ENCODE measurements at places on chromosomes 6 and 20.
A peak's percentile ranks its signal among the peaks of the same experiment; 100 is the strongest.

GRCh38 chr20:6662309-6662708 is 105.2 kb upstream of the BMP2 start:
- no peak for DNase-seq

DNA sequence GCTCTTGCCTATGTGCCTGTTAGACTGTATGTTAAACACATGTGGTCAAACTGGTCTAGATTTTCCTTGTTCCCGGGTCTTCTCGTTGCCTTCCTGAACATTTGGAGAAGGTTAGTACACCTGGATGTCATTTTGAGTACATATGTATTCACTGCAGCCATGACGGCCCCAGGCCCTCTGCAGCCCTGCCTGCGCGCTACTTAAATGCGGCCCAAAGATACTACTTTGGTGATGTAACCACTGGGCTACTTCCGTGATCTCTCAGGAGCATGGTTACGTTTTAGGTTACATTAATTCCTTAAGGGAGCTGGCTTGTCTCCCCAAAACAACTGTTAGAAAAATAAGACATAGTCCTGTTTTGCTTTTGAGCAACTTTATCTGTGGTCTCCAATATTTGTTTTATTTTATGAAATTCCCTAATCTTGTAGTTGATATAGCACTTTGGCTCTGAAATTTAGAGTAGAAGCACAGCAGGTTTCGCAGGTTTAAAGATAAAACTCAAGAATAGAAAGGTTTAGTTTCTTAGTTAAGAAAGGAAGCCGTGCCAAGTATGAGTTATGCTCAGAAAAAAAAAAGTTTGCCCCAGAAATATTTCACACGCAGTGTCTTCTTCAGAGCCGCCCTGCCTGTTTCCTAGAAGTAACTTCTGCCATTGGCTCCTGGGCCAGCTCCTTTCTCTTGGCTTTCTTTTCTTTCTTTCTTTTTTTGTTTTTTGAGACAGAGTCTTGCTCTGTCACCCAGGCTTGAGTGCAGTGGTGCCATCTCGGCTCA is 38.1 kb downstream of the TIAM2 start:
- DNase-seq = no peak

GRCh38 chr6:98469141-98469540 is 365.2 kb upstream of the POU3F2 start:
- no peak for DNase-seq

DNA sequence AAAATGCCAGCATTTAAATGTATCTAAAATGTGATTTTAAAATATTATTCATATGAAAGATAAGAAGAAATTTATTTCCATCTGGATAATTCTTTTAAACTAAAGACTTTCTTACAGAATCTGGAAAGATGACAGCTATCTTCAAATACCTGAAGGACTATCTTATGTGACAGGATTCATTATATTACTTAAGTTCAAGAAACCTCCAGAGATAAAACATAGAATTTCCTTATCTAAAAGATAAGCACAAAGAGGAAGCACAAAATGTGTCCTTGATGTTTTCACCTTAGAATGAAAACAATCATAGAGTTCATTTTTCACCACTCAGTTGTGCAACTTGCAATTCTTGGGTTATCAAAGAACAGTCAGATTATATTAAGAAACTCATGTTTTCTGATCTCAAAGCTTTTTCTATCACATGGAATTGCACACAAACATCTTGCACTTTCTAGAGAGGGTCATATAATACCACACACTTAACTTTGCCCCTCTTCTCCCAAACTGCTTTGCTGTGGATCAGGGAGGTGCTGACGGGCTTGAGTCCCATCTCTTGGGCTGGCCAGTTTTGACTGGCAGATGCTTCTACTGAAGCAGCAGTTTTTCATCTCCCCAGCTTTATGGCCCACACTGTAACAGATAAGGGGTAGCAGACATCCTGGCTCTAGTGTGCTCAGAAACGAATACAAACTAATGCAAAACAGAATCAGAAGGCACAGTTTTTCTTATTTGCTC is 467.4 kb downstream of the CDC5L start:
- no peak for DNase-seq

GRCh38 chr6:80094017-80094416 is 12.5 kb upstream of the BCKDHB start:
- no peak for DNase-seq

DNA sequence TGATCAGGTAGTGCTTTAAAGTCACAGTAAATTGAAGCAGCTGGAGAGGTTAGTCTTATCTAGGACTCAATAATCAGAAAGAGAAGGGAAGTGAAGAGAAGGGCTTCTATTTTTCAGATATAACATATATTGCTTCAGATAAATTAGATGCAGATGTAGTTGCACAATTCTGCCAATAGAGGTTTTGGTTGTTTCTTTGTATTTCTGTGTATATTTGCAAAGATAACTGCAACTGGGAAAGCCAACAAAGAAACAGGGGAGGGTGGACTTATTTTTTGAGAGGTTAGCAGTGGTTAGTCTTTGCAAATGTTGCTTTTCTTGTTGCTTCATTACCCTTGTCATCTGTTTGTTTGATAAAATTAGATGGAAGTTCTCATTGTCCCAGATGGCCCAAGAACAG is 106.6 kb downstream of the ADGRG6 start:
- no peak for DNase-seq

- DNase-seq = no peak
Observed at GRCh38 chr6:156808287-156808686, 31.1 kb downstream of the ARID1B start.

GRCh38 chr6:79737172-79737571 is 106.0 kb downstream of the SH3BGRL2 start:
- DNase-seq = no peak

- peak; percentile 10 for DNase-seq
Observed at GRCh38 chr20:61886721-61887595, 178.7 kb downstream of the TAF4 start.

DNA sequence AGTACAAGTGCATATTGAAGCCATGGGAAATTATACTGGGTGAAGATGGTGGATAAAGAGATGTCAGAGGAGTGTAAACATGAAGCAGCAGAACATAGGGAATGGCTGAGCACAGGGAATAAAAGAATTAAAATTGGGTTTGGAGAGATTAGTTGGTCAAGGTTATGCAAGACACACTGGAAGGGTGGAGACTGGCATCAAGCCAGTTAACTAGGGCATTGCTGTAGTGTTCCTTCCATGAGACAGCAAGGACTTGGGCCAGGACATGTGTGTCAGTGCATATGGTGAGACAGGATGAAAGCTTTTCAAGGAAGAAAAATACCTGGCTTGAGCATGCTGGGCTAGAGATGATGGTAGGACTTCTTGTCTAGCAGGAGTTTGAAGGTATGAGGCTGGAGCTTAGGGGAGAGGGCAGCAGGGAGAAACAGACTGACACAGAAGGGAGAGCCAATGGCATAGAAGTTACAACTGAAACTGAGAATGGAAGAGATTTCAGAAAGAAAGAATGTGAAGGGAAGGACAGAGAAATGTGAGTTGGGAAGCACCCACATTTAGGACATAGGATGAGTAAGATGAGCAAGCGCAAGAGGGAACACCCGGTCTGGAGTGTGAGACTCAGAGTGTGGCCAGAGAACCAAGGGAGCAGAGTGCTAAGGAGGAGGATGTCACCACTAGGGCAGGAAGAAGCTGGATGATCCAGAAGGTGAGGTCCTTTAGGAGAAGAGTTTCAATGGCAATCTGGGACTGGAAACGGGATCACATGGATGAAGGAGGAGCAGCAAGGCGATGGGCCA is 14.5 kb upstream of the TMEM170B start:
- DNase-seq = no peak

- DNase-seq = no peak
Observed at GRCh38 chr20:2305029-2305428, 9.2 kb downstream of the TGM3 start.

- DNase-seq = peak; percentile 79
Observed at GRCh38 chr6:113774127-113774825, 82.9 kb upstream of the MARCKS start.

GRCh38 chr6:51928320-51928719 is 159.1 kb downstream of the PKHD1 start:
- DNase-seq = no peak

- DNase-seq = no peak
Observed at GRCh38 chr6:79225717-79226599, 8.5 kb downstream of the HMGN3 start.

GRCh38 chr6:138774370-138774769 is 801 bp downstream of the CCDC28A start:
- no peak for DNase-seq

GRCh38 chr6:44966449-44967092 is 361.6 kb upstream of the RUNX2 start:
- DNase-seq = peak; percentile 51

GRCh38 chr20:62299666-62300236 is 3.0 kb upstream of the ADRM1 start:
- DNase-seq = no peak

DNA sequence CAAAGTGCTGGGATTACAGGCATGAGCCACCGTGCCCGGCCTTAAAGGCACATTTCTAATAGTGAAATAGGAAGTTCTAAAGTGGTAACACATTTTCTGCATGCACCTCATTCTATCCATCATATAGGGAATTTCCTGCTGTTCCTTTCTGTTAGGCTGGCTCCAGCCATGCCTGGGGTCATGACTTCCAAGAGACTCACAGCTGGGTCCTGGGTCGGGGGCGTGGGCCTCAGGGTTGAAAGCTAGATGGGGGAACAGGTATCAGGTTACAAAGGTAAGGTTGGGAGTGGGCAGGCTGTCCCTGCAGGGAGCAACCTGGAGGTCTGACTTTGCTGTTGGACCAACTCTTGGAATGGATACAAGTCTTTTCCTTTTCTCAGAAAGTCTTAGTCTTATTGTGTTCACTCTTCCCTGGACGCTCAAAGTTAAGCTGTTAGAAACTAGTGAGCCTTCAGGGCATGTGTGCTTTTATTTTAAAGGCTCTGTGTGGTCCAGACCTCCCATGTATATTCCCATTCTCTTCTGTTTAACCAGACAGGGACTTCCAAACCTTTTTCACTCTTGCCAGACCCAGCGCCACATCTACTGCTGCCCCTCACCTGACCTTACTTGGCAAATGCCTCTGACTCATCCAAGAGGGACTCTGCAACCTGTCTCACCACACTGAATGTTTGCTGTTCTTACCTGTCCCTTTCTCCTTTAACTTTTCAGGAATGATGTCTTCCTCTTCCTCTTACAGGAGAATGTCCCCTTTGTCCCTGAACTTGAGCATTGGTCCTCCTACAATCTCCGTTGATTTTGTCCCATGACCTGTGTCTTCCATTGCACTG is 64.4 kb downstream of the TMEM170B start:
- DNase-seq = no peak

DNA sequence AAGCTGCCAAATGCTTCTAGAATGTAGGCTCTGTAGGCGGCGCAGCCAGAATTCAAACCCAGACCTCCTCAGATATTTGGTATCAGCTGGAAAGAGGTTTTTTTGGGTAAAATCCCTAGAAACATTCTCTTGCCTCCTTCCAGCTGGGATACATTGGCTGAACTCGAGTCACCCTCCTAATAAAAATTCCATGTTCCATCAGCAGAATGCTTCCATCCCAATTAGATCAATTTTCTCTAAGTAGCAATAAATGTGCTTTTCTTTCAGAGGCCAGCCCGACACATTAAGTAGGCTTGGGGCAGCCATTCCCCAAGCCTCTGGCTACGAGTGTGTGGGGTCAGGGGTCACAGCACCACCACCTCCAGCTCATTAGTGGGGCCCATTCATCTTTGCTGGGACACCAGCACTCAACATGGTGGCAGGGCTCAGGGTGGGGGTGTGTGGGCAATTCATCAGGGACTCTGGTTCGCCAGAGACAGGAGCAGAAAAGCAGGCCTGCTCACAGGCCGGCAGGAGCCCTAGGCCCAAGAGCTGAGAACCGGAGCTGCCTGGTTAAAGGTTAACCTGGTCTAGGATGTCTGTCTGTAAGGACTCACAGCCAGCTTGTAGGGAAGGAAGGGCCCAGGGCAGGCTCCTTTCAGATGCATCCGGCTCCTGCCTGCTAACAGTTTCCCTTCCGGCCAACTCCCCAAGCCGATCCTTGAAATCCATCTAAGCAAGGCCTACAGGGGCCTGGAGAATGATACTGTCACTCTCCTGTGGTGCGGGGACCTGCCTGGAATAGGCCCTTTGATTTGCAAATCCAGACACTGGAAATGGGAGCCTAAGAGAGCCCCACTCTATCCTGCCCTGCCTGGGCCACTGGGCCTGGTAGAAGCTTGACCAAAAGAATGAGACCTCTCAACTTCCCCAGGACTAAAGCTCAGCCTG is 159.1 kb upstream of the TOP1 start:
- no peak for DNase-seq

- DNase-seq = no peak
Observed at GRCh38 chr20:64192406-64192805, 28.2 kb downstream of the MYT1 start.

DNA sequence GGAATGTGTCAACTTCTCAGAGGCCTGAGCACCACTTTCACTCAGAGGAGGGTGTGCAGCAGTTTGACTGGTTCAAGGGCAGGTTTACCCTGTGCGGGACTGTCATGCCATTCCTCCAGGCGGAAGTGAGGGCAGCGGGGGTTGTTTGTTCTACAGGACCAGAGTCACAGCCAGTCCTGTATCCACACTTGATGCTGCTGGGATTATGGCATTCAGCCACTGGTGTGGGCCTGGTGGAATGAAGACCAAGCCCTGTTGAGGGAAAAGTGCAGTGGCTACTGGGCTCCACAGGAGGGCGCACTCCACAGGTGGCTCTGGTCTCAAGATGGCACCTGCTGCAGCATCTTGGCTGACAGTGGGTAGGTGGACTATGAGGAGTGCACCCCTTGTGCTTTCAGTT is 14.8 kb downstream of the SEMG2 start:
- no peak for DNase-seq

GRCh38 chr6:142605922-142606485 is 304.2 kb downstream of the ADGRG6 start:
- peak; percentile 4 for DNase-seq

DNA sequence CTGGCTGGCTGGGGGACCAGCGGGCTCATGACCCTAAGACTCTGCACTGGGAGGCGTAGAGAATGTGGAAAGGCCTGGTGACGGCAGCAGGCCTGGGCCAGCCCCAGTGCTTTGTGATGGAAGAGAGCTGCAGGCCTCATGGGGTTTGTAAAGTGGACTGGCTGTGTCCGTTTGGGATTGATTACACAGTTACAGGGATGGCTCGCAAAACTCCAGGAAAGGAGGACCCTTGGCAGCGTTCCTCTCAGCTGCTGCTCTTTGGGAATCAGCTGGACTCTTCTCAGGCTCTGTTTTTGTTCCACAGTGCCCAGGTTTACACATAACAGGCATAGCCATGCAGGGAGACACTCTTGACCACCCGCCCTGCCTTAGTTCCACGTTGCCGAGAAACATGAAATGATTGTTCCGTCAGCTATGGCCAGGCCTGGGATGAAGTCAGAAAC is 89.0 kb downstream of the SLX4IP start:
- no peak for DNase-seq

GRCh38 chr20:1569415-1569881 is 11.9 kb upstream of the SIRPD start:
- no peak for DNase-seq

GRCh38 chr20:19012676-19013075 is 199.1 kb downstream of the SCP2D1 start:
- DNase-seq = no peak

GRCh38 chr6:32375739-32376529 is 4.2 kb upstream of the TSBP1 start:
- no peak for DNase-seq

GRCh38 chr6:166830185-166830890 is 126.0 kb downstream of the RNASET2 start:
- DNase-seq = no peak
